Ovary (tissue), 10 donors: ENCODE measurements at places on chromosomes 4 and X. TPM values are rescaled to one million over a fixed set of nuclear protein-coding genes. Genes with fewer than 3 reads are reported as not detected.
A peak's percentile ranks its signal among the peaks of the same experiment; 100 is the strongest.

The NDUFA1 gene
- 133 TPM for polyA plus RNA-seq

The HEPH gene
- 19.0 TPM for polyA plus RNA-seq

DNA sequence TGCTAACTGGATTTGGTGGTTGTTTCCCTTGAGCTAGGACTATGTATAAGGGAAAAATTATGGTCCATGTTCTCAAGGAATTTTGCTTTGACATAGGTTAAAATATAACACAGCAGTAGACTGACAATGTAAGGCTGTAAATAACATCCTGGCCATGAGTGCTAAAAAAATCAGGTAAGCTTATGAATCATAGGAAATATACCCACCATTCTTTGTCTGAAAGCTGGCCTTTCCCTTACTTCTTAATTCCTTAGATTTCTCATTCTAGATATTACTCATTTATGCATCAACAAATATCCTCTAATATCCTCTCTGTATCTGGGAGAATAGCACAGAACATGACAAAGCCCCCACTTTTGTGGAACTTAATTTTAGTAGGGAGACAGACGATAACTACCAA lies 6.8 kb upstream of the CHRNA9 start:
- DNase-seq: no peak
- H3K27me3 ChIP-seq: no peaks in the 10 kb centered on the region
- no peaks in the 10 kb centered on the region for H3K4me1 ChIP-seq
- no peak overlapping the region for H3K4me3 ChIP-seq

GRCh38 chrX:11768039-11768438 lies 10.0 kb downstream of the MSL3 start:
- H3K36me3 ChIP-seq: no peaks in the 10 kb centered on the region
- H3K4me3 ChIP-seq: no peak overlapping the region
- H3K27me3 ChIP-seq: no peaks in the 10 kb centered on the region
- no peak for DNase-seq
- H3K27ac ChIP-seq: no peak overlapping the region

- DNase-seq: peak; percentile 57
- peaks cover 8% of the 10 kb centered on the region for H3K4me1 ChIP-seq
- H3K27ac ChIP-seq: peak overlapping the region; percentile 91
- no peaks in the 10 kb centered on the region for H3K27me3 ChIP-seq
- no peak overlapping the region for H3K4me3 ChIP-seq
These were observed 9.0 kb downstream of the HAND2 start for GRCh38 chr4:173520921-173521466.

DNA sequence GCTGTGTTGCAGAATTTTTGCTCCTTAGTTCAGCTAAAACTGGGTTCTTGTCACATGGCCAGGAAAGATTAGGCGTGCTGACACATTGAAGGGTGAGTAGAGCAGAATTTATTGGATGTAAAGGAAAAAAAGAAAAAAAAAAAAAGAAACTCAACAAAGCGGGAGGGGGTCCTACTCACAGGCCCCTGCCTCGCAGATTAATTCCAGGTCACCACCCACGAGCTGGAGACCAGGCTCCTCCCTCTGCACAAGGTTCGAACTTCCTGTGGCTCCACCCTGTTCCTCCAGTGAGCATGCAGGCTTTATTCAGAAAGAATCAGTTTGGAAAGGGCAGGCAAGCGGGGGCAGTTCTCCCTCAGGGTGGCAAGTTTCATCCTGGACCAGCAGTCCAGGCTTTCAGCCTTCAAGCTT lies 17.1 kb downstream of the MGST2 start:
- H3K4me1 ChIP-seq: peaks cover 3% of the 10 kb centered on the region
- H3K4me3 ChIP-seq: no peak overlapping the region
- no peaks in the 10 kb centered on the region for H3K27me3 ChIP-seq

DNA sequence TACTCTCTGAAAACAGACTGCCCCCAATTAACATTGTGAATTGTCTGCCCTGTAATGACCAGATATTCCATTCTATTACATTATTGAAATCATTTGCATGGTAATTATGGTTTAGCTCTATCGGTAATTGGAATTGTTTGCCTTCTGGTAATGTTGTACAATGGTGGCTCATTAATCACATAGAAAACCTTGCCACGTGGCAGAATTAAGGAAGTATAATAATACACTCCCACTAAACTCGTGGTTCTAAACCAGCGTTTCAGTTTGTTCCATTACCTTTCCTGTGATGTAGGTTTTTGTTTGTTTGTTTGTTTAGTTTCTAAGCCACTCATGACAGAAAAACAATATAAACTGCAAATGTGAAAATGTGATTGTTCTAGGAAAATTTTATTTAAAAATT lies 45.1 kb upstream of the TAPT1 start:
- H3K27me3 ChIP-seq: no peaks in the 10 kb centered on the region
- no peak for DNase-seq
- H3K4me1 ChIP-seq: no peaks in the 10 kb centered on the region
- H3K27ac ChIP-seq: no peak overlapping the region
- H3K36me3 ChIP-seq: no peaks in the 10 kb centered on the region

GRCh38 chr4:7395645-7396044 lies 39.1 kb downstream of the PSAPL1 start:
- no peak for DNase-seq
- no peak overlapping the region for H3K27ac ChIP-seq
- H3K4me1 ChIP-seq: peaks cover 8% of the 10 kb centered on the region

GRCh38 chr4:187937557-187937956 lies 58.0 kb upstream of the ZFP42 start:
- no peaks in the 10 kb centered on the region for H3K36me3 ChIP-seq
- H3K4me1 ChIP-seq: peaks cover 4% of the 10 kb centered on the region
- no peak for DNase-seq
- H3K27ac ChIP-seq: no peak overlapping the region
